HCT116 (cell line): ENCODE measurements at places on chromosomes 12 and 14.

DNA sequence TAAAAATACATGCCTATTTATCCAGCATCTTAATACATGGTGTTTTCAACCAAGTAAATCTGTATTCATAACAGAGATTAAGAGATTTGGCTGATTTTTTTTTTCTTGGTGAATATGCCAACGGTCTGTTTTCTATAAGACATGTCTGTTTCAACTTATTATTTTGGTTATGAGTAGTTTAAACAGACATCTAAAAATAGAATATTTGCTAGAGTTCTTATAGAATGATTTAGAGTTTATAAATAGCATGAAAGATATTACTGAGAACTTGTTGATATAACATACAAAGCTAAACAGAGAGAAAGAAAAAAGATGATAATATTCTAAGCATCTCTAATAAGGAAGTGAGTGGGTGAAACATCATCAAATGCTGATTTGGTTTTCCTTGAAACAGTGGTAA is 199.9 kb downstream of the CCDC91 start:
- no peak for DNase-seq

GRCh38 chr14:101726295-101726953 is 35.1 kb upstream of the PPP2R5C start:
- no peak for DNase-seq

DNA sequence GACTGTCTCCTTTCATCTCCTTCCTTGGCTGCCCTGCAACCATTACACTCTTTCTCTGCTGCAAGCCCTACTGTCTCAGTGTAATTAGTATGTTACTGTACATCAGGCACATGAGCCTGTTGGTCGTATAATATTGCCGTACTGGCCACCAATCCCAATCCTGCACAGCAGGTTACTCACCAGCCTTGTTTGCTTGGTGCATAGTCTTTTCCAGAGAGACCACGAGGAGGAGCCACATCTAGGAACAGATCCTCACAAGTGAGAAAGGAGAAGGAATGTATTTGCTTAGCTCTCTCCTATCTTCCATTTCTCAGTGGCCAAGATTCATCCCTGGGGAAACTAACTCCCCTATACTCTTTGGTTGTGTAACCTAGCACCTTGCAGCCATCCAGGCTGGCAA is 33.0 kb upstream of the BICDL1 start:
- DNase-seq, result no peak

- no peak for DNase-seq
Observed at GRCh38 chr12:64826234-64826633, 1.8 kb downstream of the TBC1D30 start.

DNA sequence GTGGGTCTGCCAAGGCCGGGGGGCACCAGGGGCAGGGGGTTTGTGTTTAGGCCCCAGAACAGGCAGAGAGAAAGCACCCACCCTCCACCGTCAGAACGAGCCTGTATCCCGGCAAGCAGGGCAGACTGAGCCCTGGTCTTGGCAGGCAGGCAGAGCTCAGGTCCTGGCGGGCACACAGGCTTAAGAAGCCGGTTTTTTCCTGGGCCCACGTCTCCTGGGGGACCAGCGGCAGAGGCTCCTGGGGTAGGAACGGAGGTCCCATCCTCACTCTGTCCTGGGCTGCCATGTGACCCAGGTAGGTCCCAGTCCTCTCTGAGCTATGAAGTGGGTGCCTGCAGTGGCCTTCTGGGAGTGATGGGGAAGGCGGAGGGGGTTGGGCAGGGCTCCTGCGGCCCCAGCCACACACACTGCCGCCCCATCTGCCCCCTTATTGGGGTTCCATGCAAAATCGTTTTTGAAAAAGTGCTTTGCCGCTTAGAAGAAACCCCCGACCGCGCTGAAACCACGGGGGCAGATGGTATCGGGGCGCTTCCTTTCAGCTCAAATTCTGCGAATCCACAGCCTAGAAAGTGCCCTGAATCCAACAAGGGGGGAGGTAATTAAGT is 24.2 kb downstream of the SH2B3 start:
- no peak for DNase-seq

- no peak for DNase-seq
Observed at GRCh38 chr12:130161261-130162243, 712 bp upstream of the FZD10 start.

DNA sequence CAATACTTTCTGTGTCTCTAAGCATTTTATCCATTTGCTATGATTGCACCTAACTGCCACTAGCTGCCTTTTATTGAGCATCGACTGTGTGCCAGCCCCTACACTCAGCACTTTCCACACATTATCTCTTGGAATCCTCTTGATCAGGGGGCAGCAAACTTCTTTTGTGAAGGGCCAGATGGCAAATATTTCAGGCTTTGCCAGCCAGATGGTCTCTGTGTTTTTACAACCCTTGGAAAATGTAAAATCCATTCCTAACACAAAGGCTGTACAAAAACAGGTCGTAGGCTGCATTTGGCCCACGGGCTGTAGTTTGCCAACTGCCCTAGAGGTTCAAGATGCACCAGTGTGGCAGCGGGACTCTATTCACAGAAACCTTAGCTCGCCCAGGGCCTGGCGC is 19.5 kb downstream of the FOXN4 start:
- DNase-seq, result no peak

GRCh38 chr12:62098132-62098531 is 162.1 kb upstream of the USP15 start:
- DNase-seq, result no peak

DNA sequence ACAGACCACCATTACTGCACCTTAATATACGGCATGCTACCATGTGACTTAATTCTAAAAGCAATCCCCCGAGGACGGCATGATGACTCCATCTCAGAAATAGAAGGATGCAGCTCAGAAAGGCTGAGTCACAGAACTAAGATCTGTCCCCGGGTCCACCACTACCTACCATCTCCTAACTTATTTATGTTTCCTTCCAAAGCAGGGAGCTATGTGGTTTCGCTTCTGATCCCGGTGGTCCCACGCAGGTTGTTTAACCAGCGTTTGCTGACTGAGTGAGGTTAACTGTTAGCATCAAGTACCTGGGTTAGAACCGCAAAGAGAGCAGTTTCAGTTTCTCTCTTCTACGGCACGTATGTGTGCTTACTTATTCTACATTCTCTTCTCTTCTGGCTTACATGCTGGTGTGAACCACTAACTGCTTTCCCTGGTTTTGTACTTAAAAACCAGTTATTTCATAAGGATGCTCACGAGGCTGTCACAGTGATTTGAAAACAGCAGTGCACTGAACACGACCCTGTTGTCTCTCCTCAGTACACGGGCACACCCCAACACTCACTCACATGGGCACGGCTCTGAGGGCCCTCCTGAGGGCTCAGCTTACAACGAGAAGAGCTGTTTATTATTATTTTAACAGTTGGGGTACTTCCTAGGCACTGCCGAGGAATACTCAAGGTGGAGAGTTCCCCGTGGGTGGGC is 66.7 kb downstream of the CCDC88C start:
- no peak for DNase-seq

DNA sequence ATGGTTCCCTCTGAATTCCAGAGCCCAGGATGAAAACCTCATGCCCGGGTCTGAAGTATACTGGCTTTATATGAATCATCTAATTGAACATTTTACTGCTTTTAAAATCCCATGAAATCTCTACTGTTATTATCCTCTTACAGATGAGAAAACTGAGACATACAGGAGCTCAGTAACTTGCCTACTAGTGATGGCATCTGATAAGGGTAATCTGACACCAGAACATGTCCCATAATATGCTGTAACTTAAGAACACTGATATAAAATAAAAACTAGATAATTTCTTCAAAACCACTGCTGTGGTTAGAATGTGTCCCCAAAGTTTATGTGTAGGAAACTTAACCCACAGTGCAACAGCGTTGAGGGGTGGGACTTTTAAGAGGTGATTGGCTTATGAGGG is 219.6 kb upstream of the TMTC1 start:
- DNase-seq, result no peak

GRCh38 chr12:128810182-128811127 is 13.3 kb downstream of the SLC15A4 start:
- DNase-seq, result no peak

DNA sequence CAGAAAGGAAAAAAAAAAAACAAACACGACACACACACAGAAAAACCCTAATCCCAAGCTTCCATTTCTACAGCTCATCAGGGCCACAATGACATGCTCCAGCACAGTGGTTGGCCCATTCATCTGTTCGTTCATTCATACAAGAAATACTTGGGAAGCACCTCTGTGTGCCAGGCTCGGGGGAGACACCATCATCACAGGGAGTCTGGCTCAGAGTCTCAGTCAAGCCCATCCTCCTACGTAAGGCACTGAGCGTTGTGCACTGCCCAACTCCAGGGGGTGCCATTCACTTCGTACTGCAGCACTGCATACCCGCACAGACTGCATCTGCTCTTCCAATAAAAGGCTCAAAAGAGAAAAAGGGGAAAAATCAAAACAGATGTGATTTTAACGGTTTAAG is 15.3 kb downstream of the VPS37B start:
- no peak for DNase-seq

GRCh38 chr12:66010787-66011547 is 119.6 kb downstream of the LLPH start:
- DNase-seq, result no peak

- no peak for DNase-seq
Observed at GRCh38 chr12:123083661-123084571, 67.0 kb downstream of the PITPNM2 start.

- no peak for DNase-seq
Observed at GRCh38 chr12:124753993-124754392, 109.7 kb downstream of the SCARB1 start.

GRCh38 chr14:34733245-34733644 is 18.9 kb upstream of the CFL2 start:
- DNase-seq, result peak; percentile 38

DNA sequence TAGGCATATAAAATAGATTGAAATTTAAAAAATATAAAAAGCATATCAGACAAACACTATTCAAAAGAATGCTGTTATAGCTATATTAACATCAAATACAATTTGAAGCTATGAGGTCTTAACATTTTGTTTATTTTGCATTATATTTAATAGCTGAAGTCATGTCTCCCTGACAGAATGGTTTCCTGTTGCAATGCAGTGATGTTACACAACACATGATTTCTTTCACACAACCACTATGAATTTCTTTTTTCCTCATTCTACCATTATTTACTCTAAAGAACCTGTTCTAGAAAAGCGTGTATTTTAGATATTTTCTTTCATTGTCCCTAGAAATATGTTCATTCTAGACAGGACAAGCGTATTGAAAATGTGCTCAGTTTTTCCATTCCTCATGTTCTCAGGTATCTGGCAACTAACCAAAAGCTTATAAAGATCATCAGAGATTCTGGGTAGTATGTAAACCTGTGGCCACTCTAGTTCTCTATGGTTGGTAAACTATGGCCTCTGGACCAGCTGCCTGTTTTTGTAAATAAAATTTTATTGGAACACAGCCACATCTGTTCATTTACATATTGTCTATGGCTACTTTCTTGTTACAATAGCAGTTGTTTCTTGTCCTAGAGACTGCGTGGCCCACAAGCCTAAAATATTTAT is 183.8 kb downstream of the FOXA1 start:
- DNase-seq, result no peak

GRCh38 chr12:94779485-94779884 is 129.1 kb upstream of the TMCC3 start:
- no peak for DNase-seq

- no peak for DNase-seq
Observed at GRCh38 chr12:104313568-104314241, 10.2 kb downstream of the EID3 start.

DNA sequence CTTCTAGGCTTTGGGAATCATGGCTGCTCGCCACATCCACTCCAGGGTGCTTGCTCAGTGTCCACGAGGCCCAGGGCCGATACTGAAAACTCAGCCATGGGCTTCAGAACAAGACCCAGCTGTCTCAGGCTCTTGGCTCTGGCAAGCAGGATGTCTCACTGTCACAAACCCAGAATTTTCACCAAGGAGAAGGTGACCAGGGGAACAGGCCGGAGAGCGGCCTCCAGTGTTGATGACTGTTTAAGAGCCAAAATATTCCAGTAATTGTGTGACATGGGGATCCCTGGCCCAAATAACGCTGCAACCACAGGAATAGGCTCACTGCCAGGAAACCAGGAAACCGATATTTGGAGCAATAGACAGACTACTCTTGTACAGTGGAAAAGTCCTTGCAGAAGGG is 9.8 kb upstream of the SERPINA5 start:
- no peak for DNase-seq

DNA sequence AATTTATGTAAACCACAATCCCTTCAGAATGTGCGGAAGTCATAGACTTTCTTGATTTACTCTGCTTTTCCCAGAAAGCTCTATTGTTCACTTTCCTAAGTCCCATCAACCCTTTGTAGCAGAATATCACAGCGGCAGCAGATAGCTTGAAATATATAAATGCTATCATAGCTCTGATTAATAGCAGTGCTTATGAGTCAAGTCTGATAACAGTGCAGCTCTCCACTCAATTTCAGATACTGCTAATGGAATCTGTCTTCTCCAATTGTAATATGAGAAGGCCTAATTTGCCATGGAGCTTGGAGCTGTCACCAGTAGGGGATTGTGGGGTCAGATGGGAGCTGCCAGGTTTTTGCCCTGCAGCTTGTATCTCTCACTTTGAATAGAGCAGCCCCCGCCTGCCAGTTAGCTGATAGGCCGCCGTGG is 10.9 kb downstream of the TMEM260 start:
- no peak for DNase-seq

- no peak for DNase-seq
Observed at GRCh38 chr12:123991372-123991951, 18.4 kb downstream of the ZNF664 start.
